ENCODE measurements at places on chromosomes 6 and 20. TPM values are rescaled to one million over a fixed set of nuclear protein-coding genes. Genes with fewer than 3 reads are reported as not detected.

The SERINC1 gene
- 238 TPM for total RNA-seq

The MLIP gene
- 0.40 TPM for total RNA-seq

The NKAPL gene
- total RNA-seq: 1.7 TPM

The CLIC5 gene
- total RNA-seq: under 0.01 TPM

The HNF4A gene
- total RNA-seq: not detected

The NFS1 gene
- 55.8 TPM for total RNA-seq

The MROH8 gene
- total RNA-seq: 1.5 TPM

The CAP2 gene
- 17.9 TPM for total RNA-seq

The ZNF335 gene
- 15.4 TPM for total RNA-seq

The BTN1A1 gene
- not detected for total RNA-seq

The MYMX gene
- total RNA-seq: 0.33 TPM

The OPRM1 gene
- total RNA-seq: not detected

The CFB gene
- total RNA-seq: 49.7 TPM

The COX7A2 gene
- 60.9 TPM for total RNA-seq

The FUT9 gene
- total RNA-seq: not detected

The CCN2 gene
- 658 TPM for total RNA-seq

The SYNJ2 gene
- 91.0 TPM for total RNA-seq

The GTSF1L gene
- total RNA-seq: not detected

The MCHR2 gene
- not detected for total RNA-seq

The SLC24A3 gene
- 4.1 TPM for total RNA-seq

The TMEM151B gene
- not detected for total RNA-seq

The HMGCLL1 gene
- total RNA-seq: not detected

The WFDC5 gene
- not detected for total RNA-seq

The FOXS1 gene
- 23.1 TPM for total RNA-seq

The SIRPD gene
- total RNA-seq: not detected

The PACRG gene
- total RNA-seq: 0.20 TPM

The FOXA2 gene
- total RNA-seq: not detected

The HRH3 gene
- not detected for total RNA-seq

The COL9A3 gene
- 0.39 TPM for total RNA-seq

The COL11A2 gene
- total RNA-seq: 0.13 TPM

The PPT2 gene
- total RNA-seq: 78.8 TPM

The MEI4 gene
- total RNA-seq: not detected

The TRIM15 gene
- total RNA-seq: not detected

The RIPOR3 gene
- 0.33 TPM for total RNA-seq

The EDN1 gene
- total RNA-seq: 24.9 TPM

The MOCS1 gene
- 31.3 TPM for total RNA-seq

The AHCY gene
- 96.2 TPM for total RNA-seq

The TFAP2C gene
- not detected for total RNA-seq

The FAM210B gene
- total RNA-seq: 51.5 TPM

The HCK gene
- not detected for total RNA-seq

The HDGFL1 gene
- total RNA-seq: not detected
